ENCODE measurements at places on chromosomes 12 and 14.

GRCh38 chr14:99479906-99480869, at the start of gene SETD3:
Gene SETD3, minus strand, starts transcription at chr14:99480859. Its CDS starts 15,054 bp downstream, at chr14:99465805.
- DNase-seq: peak; percentile 11

- DNase-seq: no peak
Measured at GRCh38 chr14:74085047-74085637, 386 bp downstream of the LIN52 start.

- peak; percentile 74 for DNase-seq
Measured at GRCh38 chr12:76037130-76038103, 5.8 kb upstream of the PHLDA1 start.

- no peak for DNase-seq
Measured at GRCh38 chr12:15446807-15447206, 124.5 kb downstream of the PTPRO start.

DNA sequence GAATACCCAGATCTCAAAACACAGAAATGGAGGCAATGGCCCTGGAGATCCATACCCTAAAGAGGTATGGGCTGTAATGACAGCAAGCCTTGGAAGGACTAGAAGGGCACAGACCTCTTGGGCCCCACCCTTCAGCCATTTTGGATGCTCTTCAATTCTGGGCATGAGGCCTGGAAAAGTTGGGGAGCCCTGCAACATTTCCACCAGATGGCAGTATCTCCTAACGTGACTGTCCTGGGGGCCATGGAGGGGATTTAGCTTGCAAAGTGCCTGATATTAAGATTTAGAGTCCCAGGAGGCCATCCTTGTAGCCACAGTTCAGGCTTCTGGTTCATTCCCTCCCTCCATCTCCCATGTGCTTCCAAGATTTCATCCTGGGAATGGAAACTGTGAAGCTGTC, 30.2 kb downstream of the KCNA5 start:
- no peak for DNase-seq

DNA sequence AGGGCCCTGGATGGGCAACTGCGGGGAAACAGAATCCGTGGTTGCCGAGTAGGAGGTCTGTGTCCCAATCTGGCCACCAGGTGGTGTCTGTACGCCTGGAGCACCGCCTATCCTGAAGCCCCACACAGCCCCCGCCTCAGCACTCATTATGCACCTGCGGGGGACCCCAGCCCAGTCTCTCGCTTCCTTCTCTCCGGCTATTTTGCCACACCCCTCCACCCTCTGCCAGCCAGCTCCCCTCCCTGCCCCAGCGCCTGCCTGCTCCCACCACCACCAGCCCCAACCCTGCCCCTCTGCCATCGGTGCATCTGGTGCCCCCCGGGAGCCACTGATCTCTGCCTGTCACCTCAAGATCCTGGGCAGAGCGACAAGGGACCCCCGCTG, 2.2 kb upstream of the NXPH4 start:
- DNase-seq: peak; percentile 54

DNA sequence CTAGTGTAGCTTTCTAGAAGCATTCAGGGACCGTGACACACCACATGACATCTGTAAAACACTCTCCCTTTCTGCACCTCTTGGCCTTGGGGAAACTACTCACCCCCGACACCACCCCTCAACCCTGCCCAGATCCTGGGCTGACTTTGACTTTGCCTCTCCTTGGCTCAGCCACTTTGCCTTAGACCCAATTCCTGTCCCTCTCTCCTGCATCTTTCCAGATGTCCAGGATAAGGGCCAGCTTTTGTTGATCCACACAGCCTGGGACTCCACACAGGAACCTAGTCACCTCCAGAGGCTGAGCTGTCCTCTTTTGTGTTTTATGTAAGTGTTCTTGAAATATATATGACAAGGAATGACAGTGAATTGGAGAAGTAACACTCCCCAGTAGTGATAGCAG, 153.7 kb upstream of the PLXNC1 start:
- no peak for DNase-seq

GRCh38 chr12:128813883-128814282, 9.9 kb downstream of the SLC15A4 start:
- no peak for DNase-seq

GRCh38 chr12:28574746-28575592, 384.7 kb downstream of the CCDC91 start:
- no peak for DNase-seq

- no peak for DNase-seq
Measured at GRCh38 chr12:132466241-132467201, 23.4 kb upstream of the FBRSL1 start.

DNA sequence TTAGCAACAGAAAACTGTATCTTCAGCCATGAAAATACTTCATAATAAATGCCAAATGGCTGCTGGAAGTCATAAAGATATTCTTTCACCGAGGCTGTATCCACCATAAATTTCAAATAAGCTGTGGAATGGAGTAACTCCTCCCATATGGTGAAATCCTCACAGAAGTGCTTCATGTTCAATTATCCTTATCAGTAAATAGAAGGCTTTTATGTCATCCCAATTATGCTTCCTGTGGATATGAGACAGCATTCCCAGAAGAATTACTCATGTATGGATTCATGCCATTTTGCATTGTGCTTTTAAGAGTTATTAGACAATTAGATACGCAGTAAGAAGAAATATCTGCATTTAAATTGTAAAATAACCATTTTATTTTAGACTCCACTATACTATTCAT, 99.0 kb downstream of the RTN1 start:
- DNase-seq: no peak

- DNase-seq: no peak
Measured at GRCh38 chr12:1324910-1325309, 269.5 kb downstream of the FBXL14 start.

GRCh38 chr12:19402743-19403431, 36.4 kb upstream of the AEBP2 start:
- no peak for DNase-seq

DNA sequence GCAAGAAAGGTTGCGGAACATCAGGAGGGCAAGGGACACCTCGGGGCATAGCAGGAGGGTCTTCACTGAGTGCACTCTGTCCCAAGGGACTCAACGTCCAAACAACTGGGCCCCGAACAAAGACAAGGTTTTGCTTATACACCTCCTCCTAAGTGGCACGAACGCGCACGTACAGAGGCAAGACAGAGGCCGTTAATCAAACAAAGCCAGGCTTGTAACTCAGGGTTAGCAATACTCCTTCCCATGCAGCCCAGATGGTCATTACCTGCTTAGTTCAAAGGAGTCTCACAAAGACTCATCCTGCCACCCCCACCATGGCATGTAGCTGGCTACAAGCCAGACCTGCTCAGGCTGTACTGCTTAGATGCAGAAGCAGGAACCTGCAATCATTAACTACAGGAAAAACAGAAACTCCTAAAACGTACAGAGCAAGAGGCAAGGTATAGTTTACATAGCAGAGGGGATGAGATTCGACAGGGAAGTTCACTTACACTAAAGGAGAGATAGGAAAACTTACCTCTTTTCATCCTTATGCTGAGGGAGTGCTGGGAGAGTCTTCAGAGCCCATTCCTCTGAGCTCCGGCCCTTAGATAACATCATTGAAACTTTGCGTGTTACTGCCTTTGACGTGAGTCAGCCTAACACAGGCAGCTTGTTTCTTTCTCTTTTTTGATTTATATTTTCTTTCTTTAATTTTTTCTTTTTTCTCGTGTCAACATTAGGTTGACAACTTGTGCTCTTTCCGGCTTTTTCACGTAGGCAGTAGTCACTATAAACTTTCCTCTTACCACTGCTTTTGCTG, 1319.1 kb downstream of the TMEM121 start:
- peak; percentile 54 for DNase-seq

DNA sequence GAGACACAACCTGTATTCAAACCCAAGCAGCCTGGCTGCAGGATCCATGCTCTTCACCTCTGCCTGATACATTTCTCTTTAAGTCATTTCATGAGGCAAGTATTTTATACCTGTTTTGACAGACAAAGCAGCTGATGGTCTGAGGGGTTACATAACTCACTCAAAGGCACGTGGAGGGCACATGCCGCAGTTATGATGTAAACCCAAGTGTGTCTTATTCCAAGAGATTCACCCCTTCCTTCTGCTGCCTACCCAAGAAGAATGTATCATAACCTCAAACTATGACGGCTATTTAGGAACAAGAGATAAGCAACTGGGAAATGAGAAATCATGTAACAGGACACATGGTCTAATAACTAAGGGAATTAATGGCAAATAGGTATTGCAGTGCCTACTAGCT, 329.8 kb upstream of the TMPO start:
- DNase-seq: no peak

- DNase-seq: no peak
Measured at GRCh38 chr12:85466890-85467289, 186.9 kb downstream of the ALX1 start.

DNA sequence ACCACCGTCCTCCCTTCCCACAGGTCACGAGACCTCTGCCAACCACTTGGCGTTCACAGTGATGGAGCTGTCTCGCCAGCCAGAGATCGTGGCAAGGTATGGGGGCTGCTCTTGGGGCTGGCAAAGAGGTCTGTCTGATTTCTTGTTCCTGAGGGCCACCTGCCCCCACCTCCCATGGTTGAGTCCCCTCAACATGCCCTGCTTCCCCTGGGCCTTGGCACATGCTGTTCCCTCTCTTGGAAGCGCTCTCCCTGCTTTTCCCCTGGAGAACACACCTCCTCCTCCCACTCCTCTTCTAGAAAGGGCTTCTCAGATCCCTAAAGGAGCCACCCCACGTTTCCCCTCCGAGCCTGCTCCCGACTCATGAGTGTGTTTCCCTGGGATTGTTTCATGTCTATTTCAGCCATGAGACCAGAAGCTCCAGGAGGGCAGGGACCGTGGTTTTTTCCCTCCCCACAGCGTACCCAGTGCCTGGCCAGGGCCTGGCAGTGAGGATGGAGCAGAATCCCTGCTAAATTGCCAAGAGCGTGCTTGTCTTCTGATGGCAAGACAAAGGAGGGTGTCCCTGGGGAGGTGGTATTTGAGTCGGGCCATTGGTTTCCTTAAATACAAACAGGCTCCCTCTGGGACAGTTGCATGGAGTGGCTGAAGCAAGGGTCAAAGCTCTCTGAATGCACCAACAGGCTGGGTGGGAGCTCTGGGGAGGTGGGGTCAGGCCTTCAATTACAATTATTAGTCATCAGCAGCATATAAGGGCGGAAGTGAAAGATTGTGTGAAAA, 34.1 kb downstream of the CYP46A1 start:
- no peak for DNase-seq

DNA sequence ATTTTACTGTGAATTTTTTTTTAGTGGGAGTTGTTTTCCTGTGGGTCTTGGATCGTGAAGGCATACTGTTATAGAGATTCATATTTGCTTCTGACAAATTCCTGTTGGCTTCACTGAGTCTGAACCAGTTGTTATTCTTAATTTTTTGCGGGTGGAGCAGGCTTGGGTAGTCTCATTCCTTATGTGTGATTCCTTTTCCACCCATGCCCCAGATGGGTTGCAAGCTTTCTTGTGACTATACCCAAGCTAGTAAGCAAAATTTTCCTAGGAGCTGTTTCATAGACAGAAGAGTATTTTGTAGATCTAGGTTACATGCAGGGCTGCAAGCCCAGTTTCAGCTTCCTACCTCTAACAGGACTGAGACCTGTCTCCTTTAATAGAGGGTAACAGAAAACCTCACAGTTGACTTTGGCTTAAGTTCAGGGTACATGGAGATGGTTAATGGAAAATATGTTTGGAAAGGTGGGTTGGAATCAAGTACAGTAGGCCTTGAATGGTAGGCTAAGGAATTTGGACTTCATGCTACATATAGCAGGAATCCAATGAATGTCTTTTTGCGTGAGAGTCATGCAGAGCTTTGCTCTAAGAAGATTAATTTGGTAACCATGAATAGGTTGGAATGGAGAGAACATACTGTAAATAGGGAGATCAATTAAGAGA, 29.0 kb downstream of the TRMT5 start:
- DNase-seq: no peak

- DNase-seq: no peak
Measured at GRCh38 chr14:72830786-72831594, 62.9 kb downstream of the DPF3 start.

DNA sequence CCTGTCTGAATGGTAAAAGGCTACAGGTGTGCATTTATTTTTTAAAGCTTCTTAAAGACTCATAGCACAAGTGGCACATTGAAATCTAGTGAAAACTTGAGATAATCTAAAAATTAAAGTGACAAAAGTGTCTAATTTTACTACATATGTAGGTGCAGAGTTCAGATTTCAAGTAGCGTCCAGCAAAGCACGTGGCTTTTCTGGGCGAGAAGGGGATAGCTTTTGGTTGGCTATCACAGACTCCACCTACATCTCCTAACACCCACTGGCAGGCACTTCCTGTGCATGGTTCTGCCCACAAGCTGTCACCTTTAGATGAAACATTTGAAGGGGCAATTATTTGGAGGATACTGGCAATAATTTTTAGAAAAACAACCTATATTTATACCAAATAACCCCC, 1.9 kb upstream of the PITPNM2 start:
- DNase-seq: no peak

DNA sequence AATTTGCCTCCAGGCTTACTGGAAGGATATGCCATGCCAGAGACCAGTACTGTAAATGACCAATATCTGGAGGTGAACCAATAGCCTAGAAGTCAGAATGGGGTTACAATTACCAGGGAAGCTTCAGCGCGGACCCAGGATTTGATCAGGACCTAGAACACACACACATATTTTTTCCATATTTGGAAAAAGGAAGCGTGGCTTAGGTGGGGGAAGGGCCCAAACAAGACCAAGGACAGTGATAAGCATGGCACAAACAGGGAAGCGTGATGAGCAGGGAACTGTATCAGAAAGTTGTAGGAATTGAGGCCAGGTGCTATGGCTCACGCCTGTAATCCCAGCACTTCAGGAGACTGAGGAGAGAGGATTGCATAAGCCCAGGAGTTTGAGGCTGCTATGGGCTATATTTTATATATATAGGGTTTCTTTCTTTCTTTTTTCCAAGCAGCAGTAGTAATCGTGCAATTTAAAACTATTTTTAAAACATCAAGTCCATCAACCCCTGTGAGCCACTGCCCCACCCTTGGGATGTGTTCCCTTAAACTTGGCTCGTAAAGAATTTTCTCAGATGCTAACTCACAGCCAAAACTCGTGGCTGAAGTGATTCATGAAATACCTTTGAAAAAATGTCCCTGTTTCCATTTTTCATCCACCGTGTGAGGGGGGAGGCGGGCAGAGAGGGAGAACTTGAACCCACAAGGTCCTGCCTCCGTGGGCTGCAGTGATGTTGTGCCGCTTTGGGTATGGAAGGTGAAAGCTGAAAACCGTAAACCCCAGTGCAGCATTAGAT, 16.7 kb downstream of the HRK start:
- DNase-seq: no peak

- no peak for DNase-seq
Measured at GRCh38 chr12:114852976-114853529, 169.1 kb upstream of the TBX3 start.

Measured in CD8-positive, alpha-beta T cell (primary cell).